Fibroblast of skin of right quadriceps (primary cell): ENCODE measurements at places on chromosomes 5 and 9.

DNA sequence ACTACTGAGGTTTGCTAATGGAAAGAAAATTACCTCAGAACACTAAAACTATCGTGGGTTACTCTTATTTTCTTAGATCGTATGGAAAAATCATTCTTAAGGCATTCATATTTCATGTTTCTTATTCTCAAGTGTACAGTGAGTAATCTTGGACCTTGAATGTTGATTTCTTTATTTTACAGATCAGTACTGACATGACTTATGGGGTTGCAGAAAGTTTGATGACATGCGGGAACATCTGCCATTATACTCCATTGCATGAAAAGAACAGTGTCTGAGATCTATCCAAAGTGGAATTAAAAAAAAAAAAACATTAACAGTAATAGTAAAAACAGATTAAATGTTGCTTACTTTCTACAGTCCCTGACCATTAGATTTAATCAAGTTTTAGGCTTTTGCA is 1290.2 kb upstream of the WWC1 start:
- DNase-seq, result no peak

DNA sequence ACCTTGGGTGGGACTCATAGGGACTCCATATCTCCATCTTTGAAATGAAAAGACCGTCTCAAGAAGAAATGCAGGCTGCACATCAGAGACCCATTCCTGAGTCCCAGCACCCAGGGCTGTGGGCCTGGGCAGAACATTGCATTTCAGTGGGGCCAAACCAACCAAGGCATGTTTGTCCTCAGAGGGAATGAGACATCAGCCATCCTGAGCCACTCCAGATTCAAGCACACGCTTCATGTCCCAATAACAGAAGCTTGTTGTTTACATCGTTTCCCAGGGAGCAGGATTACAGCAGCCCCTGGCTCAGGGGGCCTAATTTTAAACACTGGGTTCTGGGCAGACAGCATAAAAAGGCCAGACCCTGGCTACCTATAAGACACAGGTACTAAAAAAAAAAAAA is 24.3 kb downstream of the DUSP1 start:
- DNase-seq, result no peak

DNA sequence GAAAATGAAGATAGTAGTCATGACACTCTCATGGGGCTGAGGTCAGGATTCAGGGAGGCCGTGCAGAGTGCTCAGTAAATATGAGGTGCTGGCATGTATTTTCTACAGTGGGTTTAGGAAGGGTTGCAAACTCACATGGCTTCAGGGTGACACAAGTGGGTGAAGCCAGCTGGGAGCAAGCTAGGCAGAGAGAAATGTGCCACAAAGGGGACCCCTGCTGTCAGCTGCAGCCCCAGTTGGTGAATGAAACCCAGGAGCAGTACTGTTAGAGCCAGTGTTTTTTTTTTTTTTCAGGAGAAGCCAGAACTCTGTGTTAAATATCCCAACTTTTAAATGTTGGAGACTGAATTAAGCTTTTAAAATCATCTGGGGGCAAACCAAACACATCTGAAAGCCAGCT is 75.3 kb downstream of the INSYN2B start:
- no peak for DNase-seq

DNA sequence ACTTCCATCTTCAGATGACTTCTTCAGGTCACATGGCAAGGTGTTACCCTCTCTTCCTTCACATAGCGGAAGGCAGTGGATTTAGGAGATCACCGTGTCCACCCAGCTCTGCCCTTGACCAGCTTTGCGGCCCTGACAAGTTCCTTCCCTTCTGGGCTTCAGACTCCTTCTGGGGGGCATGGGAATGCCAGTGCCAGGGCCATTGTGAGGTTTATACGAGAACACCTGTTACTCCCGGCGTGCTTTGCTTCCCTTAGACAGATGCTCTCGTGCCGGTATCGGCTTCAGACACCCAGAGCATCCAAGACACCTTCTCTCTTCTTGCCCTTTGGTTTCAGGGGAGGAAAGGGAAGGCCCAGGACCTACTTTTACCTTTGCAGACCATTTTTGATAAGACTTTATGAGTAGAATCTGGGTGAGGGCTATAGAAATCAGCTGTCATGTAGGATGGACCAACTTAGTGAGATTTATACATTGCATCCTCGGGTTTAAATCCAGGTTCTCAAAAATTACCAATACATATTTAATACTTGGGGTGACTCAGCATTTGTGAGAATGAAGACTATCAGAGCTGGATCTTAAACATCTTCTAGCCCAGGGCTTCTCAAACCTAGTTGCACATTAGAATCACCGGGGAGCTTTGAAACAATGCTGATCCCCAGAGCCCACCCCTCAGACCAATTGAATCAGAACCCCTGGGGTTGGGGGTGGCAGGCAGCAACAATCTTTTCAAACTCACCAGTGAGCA is 138.2 kb downstream of the MVB12B start:
- DNase-seq, result no peak
